Epithelial cell of esophagus (primary cell): ENCODE measurements at places on chromosomes 12 and 14.
A peak's percentile ranks its signal among the peaks of the same experiment; 100 is the strongest.

DNA sequence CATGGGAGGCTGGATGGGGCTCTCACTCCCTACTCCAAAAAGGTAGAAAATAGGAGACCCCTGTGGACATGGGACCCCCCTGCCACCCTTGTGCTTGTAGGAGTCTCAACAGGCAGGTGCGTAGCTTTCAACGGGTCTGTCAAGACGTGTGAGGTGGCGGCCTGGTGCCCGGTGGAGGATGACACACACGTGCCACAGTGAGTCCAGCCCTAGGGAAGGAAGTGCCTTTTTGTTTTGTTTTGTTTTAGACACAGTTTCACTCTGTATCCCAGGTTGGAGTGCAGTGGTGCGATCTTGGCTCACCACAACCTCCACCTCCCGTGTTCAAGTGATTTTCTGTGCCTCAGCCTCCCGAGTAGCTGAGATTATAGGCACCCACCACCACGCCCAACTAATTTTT, 12.9 kb downstream of the P2RX4 start:
- no peak for DNase-seq

DNA sequence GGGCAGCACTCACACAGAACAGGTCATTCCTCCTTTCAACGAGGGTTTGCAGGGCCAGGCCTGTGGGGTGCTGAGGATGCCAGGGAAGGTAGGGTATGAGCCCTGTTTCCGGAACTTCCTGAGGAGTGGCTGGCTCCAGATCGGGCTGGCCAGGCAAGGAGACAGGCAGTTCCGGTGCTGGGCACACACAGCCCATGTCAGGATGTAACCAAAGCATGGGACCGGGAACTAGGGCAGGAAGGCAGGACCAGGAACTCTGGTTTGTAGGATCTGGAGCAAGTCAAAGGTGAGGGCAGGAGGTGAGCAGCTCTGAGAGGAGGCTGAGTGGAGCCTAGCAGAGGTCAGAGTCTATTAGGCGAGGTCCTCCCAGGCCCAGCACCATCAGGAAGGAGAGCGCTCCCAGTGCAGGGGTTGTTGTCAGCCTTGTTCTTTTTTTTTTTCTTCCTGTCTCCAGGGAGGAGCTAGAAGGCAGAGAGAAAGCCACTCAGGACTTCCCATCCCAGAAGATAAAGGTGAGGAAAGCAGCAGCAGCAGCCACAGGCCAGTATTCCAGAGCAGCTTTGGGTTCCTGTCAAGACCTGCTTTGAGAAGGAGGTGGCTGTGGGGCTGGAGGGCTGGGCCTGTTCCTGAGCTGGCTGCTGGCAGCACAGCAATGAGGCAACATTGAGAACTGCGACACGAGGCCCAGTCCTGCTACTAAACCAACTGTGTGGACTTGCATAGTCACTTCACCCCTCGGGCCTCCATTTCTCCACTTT, 49.0 kb upstream of the PTGR2 start:
- DNase-seq, result peak; percentile 95

DNA sequence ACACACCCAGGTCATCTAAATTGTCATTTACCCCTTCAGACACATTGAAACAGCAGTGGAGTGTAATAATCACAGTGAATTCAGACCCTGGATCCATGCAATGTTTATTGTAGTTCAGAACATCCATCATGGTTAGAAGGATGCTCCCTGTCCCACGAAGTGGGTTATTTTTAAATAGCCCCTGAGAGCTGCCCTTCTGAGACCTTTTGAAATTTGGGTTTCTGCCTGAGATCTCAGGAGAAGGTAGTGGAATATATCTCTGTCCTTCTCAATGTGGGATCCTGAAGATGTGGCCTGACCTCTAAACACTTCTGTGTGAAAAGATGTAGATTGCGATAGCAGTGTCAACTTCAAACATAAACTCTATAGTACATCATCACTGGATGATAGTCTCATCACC, 1080.6 kb downstream of the TMEM121 start:
- no peak for DNase-seq

- no peak for DNase-seq
Observed at GRCh38 chr12:83432176-83432719, 745.5 kb downstream of the TMTC2 start.

- DNase-seq, result no peak
Observed at GRCh38 chr14:94472842-94473241, 3.2 kb downstream of the SERPINA9 start.

- DNase-seq, result no peak
Observed at GRCh38 chr14:94142836-94143235, 13.4 kb upstream of the IFI27L2 start.

- DNase-seq, result no peak
Observed at GRCh38 chr12:57209916-57210315, 6.7 kb upstream of the NXPH4 start.

GRCh38 chr14:72851635-72852034, 42.3 kb downstream of the DPF3 start:
- no peak for DNase-seq

DNA sequence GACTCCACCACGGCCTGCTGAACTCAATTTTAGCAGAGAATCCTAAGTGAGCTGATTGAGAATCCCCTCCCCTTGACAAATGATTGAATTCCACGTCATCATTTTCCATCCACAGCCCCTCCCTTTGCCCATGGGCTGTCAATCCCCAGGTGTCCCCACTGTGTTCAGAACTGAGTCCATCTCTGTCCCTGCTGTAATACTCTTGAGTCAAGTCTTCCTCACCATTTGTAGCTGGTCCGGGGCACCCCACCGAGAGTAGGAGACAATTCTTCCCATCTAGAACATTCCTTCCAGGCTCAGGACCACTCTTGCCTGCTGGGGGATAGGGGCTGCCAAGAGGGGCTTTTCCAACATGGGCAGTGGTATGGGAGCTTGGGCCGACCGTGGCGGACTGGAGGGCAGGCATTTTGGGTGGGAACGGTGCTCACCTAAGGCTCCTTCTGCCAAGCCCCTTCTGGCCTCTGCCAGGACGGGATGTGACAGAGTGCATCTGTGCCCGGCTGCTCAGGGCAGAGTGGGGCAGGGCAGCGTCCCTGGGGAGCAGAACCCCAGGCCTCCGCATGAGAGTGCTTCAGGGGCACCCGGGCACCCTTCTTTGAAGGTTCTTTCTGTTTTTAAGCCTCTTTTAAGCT, 218.1 kb upstream of the RTL1 start:
- DNase-seq, result no peak

GRCh38 chr12:29071099-29071498, 78.0 kb upstream of the FAR2 start:
- DNase-seq, result peak; percentile 34

DNA sequence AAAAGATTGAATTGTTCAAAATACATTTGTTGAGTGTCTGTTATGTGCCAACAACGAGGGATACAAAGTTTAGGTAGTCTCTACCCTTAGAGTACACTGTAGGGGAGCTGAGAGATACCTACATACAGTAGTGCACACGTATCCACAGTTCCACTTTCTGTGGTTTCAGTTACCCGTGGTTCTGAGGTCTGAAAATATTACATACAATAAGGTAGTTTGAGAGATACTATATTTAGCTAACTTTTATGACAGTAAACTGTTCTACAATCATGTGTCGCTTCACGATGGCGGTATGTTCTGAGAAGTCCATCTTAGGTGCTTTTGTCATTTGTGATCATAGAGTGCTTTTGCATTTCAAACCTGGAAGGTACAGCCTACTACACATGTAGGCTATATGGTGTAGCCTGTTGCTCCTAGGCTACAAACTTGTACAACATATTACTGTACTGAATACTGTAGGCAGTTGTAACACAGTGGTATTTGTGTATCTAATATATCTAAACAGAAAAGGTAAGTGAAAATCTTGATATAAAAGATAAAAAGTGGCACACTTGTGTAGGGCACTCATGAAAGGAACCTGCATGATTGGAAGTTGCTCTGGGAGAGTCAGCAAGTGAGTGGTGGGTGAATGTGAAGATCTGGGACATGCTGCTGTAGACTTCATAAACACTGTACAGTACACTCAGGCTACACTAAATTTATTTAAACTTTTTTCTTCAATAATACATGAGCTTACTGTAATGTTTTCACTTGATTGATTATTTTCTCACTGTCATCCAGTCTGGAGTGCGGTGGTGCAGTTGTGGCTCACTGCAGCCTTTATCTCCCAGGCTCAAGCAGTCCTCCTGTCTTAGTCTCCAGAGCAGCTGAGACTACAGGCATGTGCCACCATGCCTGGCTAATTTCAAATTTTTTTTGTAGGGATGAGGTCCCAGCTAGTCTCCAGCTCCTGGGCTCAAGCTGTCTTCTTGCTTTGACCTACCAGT, 4.0 kb downstream of the CPSF6 start:
- DNase-seq, result no peak

DNA sequence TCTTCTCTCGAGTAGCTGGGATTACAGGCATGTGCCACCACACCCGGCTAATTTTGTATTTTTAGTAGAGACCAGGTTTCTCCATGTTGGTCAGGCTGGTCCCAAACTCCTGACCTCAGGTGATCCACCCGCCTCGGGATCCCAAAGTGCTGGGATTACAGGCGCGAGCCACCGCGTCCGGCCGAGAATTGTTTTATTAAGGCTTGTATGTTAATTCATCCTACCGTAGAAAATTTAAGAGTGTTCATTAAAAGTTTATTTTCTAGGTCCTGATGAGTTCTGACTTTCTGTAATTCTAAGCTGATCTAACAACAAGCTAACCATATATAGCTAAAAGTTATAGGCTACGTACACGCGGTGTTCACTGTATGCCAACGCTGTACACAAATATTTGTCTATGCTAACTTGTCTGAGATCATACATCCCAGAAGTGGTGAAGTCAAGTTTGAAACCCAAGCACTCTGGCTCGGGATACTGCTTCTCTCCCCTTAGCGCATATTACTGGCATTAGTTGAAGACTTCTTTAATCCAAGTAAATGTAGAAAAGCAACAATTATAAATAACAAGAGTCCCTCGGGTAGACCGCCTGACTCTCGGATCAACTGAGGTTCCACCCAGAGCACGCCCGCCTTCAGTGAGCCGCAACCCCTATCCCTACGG, 570 bp upstream of the MRPS35 start:
- peak; percentile 50 for DNase-seq

- DNase-seq, result peak; percentile 16
Observed at GRCh38 chr12:32476446-32476845, 77.1 kb downstream of the FGD4 start.

GRCh38 chr12:124620606-124621295, 53.3 kb upstream of the NCOR2 start:
- DNase-seq, result peak; percentile 99

DNA sequence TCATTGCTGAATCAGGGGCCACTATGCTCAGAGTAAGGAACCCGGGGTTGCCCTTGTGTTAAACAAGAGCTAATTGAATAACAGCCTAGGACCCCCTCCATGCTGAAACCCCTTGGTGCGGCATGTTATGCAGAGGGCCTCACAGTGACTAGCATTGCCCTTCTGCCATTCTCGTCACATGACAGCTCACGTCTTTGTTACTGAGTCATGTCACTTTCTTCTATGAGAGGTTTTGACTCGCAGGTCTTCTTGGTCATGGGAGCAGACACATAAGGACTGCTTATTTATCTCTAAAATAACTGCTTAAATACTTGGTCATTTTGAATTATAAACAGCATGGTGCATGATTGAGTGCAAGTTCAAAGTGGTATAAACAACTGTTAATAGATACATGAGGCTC, 24.9 kb downstream of the TCTN1 start:
- no peak for DNase-seq

DNA sequence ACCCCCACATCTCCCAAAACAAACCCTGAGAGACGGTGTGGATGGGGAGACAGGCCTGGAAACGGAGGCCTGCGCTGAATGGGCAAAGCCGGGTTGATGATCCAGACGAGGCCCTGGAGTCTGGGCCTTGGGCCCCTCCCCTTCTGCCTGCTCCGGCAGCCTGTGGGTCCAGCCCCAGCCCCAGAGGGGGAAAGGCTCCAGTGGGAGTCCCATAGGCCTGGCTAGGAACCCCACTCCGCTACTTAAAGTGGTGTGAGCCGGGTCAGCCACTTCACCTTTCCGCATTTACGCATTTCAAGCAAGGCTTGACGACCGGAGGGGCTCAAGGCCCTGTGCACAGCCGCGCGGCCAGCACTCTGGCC, 695 bp upstream of the TNFAIP2 start:
- no peak for DNase-seq
